Fibroblast of villous mesenchyme (primary cell): ENCODE measurements at places on chromosomes 16 and 17. TPM values are rescaled to one million over a fixed set of nuclear protein-coding genes. Genes with fewer than 3 reads are reported as not detected.

The HS3ST3A1 gene
- total RNA-seq = 13.8 and 15.5 TPM in 2 replicates

The RAB11FIP4 gene
- total RNA-seq = under 0.01 TPM in 2 replicates

The CDC42EP4 gene
- total RNA-seq = 36.4 and 54.8 TPM in 2 replicates

The ABCC12 gene
- under 0.01 TPM in 1 of 2 replicates, not detected in the other for total RNA-seq

The RND2 gene
- 0.97 and 1.3 TPM in 2 replicates for total RNA-seq

The RCVRN gene
- not detected in 2 replicates for total RNA-seq

The PRSS27 gene
- total RNA-seq = 0.86 and 0.97 TPM in 2 replicates

The TEX14 gene
- total RNA-seq = under 0.01 and 0.43 TPM in 2 replicates

The TUBG1 gene
- total RNA-seq = 36.1 and 52.2 TPM in 2 replicates

The FOXL1 gene
- total RNA-seq = 0.86 and 3.5 TPM in 2 replicates

The CCL4L2 gene
- total RNA-seq = not detected in 2 replicates
